Bronchial epithelial cell (primary cell): ENCODE measurements at places on chromosomes 4 and X. TPM values are rescaled to one million over a fixed set of nuclear protein-coding genes. Genes with fewer than 3 reads are reported as not detected.

- DNase-seq = peak; percentile 38
These were observed 43.0 kb downstream of the C4orf33 start for GRCh38 chr4:129138810-129139496.

GRCh38 chr4:100989401-100989800 is 357.9 kb downstream of the PPP3CA start:
- no peak for DNase-seq

GRCh38 chrX:14672611-14673172 is 143.4 kb downstream of the GLRA2 start:
- DNase-seq = no peak

- no peak for DNase-seq
These were observed 18.9 kb downstream of the DNAJB14 start for GRCh38 chr4:99927566-99927965.

GRCh38 chrX:30657196-30658161 is 4.3 kb downstream of the GK start:
- DNase-seq = peak; percentile 83

GRCh38 chrX:70470850-70471289 is 26.2 kb downstream of the DLG3 start:
- DNase-seq = peak; percentile 42

DNA sequence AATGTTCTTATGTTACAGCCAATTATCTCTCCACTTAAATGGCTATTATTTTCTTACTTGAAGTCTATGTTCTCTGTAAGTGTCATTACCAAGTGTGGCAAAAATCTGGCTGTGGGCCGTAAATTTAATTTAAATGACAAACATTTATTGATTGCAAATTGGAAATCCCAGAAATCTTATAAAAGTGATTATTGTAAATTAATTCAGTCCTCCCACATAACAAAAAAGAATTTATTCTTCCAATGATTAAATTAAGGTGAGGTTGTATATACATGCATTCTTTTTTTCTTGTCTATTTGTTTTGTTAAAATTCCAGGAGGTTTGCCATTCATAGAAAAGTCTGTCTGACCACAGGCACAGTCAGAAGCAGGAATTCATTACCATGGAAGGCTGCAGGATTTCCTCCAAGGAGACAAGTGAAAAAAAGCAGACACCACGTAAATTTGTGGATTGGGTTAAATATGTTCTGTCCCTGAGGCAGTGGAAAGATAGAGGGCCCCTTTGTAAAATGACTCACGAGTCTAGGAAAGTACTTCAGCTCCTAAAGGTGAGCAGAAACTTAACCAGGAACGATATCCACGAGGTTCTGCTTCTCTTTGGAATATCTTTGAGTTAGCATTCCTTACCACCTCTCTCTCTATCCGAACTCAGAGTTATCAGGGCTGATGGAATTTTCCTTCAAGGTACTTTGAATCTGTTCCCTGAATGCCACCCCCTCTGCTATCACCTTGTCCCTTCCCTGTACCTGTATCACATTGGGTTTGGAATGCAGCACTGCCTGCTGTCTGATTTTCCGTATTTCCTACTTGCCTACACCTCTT is 10.7 kb downstream of the PPARGC1A start:
- peak; percentile 54 for DNase-seq

- no peak for DNase-seq
These were observed 17.9 kb downstream of the CNOT6L start for GRCh38 chr4:77801260-77801608.

DNA sequence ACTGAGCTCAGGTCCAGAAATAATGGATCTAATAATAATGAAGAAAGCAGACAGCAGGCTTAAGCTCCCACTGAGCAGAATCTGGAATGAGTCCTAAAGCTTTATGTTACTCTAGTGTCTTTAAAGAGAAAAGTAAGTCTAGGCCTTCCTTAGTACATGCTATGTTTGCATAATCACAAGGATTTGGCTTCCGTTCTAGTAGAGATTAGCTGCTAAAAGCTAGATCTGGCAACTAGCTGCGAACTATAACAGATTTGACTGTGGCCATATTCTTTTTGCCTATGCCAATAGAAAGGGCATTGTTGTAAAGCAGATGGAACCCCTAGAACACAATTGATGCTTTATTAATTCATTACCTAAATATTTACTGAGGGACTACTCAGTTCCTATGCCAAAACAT is 19.0 kb downstream of the COX7B2 start:
- DNase-seq = no peak

GRCh38 chr4:15398732-15399131 is 29.1 kb upstream of the C1QTNF7 start:
- peak; percentile 74 for DNase-seq

DNA sequence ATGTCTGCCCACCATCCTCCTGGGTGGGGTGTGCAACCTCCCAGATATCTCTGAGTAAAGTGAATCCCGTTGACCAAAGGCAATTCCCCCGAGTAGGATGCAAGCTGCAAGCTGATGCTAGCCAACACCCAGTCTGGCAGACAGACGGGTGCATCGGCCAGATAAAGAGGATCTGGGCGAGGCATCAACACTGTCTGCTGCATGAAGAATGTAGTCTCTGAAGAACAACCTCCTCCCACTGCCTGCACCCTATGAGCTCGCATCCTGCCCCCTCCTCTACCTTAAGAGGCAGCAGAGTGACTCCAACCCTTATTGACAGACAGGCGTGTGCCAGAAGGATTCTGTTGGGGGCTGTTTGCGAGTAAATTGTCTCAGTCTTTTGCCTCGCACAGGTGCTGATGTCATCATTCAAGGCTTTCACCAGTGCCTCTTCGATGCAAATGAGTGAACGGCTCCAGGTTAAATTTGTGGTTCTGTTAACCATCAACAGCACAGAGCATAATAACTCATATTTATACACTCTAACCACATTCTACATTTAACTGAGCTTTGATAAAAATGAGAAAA is 546.9 kb downstream of the BCOR start:
- no peak for DNase-seq

DNA sequence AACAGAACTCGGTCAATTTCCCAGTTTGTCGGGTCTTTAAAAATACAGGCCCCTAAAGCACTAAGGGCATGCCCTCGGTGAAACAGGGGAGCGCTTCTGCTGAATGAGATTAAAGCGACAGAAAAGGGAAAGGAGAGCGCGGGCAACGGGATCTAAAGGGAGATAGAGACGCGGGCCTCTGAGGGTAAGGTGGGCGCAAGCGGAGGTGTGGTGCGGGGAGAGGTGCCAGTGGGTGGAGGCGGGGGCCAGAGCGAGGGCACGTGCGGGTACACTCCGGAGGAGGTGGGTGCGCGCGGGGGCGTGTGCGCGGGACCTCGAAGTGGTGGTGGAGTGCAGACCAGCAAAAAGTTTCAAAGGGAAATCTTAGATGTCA is 787 bp upstream of the TET2 start:
- DNase-seq = no peak

DNA sequence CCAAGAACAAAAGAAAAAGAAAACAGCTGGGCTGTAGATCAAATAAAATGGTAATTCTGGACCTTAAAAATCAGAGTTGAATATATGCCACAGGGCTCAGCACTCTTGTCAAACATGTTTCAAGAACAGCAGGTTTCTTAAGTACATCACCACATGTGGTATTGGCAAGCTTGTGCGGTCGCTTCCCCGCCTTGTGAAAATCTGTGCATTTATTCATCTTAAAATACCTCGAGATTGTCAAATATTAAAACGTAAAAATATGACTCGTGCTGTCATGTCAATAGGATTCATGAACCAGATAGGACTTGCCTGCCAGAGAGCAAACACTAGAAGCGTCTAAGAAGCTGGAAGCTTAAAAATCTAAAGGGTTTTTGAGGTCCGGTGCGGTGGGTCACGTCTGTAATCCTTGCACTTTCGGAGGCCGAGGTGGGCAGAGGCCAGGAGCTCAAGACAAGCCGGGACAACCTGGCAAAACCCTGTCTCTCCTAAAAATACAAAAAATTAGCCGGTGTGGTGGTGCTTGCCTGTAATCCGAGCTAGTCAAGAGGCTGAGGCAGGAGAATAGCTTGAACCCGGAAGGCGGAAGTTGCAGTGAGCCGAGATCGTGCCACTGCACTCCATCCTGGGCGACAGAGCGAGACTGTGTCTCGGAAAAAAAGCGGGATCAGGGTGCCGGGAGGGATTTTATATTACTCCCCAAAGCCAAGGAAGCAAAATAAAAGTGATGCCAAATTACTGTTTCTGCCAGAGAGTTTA is 40.2 kb upstream of the TMEM154 start:
- DNase-seq = peak; percentile 70

DNA sequence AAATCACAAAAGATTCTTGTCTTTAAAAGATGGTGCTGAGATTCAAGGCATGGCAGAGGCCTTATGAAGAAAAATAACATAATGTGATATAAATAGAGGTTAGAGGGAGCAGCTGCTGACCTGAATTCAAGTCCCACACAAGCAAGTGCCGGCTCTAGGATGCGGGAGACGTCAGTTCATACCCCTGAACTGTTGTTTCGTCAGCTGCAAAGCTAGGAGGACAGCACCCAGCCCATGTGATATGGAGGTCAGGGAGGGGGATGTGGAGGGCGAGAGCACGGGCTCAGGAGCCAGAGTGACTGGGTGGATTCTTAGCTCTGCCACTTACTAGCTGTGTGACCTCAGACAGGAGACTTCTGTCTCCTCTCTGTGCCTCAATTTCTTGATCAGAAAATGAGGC is 77.9 kb downstream of the JAKMIP1 start:
- DNase-seq = no peak

DNA sequence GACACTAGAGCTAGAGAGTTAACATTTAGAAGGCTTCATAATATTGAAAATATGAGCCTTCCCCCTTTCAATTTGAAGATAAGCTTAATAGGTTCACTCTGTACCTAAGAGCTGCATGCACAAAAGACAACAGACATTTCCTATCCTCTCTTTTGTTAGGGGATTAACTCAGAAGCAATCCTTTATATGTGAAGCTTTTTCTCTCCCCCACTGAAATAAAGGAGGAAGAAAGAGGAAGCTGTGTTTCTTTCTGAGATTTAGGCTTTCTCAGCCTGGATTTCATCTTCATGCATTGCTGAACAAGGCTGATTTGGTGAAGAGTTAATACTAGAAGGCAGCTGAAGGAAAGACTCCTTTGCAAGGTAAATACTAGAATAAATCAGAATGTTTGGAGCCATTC is 21.0 kb upstream of the CABS1 start:
- DNase-seq = no peak

- DNase-seq = peak; percentile 98
These were observed 46.5 kb downstream of the RFC1 start for GRCh38 chr4:39319676-39320075.

DNA sequence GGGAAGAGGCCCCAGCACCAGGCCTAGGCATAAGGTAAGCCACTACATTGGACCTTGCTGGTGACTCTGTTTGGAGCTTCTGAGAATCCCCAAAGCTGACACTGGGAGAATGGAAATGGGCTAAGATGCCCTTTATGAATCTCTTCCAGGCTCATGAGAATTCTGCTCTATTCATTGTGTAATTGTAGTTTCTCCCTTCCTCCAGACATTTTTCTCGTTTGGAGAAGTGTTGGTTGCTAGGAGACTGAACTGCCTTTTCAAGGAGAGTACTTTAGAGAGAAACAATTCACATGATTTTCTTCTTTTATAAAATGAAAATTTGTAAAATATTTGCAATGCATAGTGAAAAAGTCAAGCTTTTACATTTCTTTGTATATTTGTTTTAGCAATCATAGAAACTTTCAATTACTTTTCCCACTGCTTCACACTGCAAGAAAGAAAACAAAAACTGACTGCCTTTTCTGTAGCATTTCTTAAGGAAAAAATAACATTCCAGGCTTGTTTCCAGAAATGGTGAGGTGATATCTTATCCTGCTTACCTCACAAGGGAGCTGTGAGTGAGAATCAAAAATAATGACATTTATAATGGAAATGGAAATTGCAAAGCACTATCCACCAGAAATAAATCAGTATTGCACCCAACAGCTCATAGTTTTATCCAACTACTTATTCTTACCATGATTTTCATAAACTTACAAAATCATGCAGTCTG is 24.9 kb upstream of the DCHS2 start:
- DNase-seq = no peak

GRCh38 chr4:31674313-31674947 is 954.3 kb downstream of the PCDH7 start:
- DNase-seq = peak; percentile 43

GRCh38 chr4:141220691-141221659 is at the start of gene ZNF330:
Gene ZNF330, plus strand, starts transcription at chr4:141220895. Its CDS starts 1,477 bp downstream, at chr4:141222372.
- peak; percentile 72 for DNase-seq

DNA sequence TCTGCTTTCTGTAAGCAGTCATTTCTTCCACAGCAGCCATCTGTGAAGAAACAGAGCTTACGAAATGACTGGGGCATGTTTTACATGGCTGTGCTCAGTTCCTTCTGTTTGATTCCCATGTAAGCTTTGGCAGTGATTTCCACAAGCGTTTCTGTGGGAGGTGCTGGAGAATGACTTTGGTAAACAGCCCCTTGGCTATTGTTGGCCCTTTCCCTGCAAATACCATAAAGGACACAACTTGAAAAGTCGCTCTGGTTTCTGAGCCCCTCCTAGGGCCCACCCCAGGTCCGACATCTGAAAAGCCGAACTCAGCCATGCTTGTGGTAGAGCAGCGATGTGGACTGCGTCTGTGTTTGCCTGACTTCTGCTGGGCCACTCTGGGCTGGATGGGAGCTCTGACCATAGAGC is 3.7 kb downstream of the LIMCH1 start:
- no peak for DNase-seq

- no peak for DNase-seq
These were observed 48.1 kb downstream of the NPY1R start for GRCh38 chr4:163284304-163284703.

DNA sequence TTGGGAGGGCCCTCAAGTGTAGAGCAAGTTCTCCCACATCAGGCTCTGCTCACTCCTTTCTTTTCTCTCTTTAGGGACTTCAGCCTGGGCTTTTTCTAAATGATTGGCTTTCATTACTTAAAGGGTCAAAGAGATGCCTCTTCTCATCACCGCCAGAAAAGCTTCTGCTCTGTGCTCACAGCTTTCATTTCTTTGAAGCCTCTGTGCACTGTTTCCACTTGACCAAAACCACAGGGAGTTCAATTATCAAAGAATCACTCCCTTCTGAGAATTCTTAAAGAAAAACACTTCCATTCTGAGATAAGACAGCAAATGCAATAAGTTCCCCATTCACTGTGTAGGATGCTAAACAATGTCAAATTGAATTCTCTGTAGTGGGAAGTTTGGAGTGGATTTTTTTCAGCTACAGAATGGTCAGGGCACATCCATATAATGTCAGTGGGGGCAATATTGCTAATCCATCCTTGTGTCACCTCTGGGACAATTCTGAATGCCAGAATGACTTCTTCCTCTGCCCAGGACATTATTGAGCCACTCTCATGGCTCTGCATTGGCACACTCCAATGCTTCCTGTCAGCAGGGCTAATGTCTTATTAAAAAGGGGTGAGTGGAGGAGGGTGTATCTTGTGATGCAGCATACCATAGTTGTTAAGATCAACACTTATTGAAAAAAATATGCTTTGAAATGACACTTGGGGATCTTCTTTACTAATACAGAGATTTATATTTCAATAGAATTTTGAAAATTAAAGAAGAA is 217.6 kb downstream of the SNCA start:
- no peak for DNase-seq

Gene RASGEF1B
- total RNA-seq = 2.6 and 6.8 TPM in 2 replicates

Gene BGN
- total RNA-seq = 0.26 TPM in 1 of 2 replicates, not detected in the other

Gene RS1
- total RNA-seq = not detected in 2 replicates

Gene BMP3
- under 0.01 and 0.38 TPM in 2 replicates for total RNA-seq

Gene HMX1
- total RNA-seq = not detected in 2 replicates
